ENCODE measurements at places on chromosomes 5 and 9. TPM values are rescaled to one million over a fixed set of nuclear protein-coding genes. Genes with fewer than 3 reads are reported as not detected.

- DNase-seq = no peak
Measured at GRCh38 chr5:420632-421286, 22.2 kb upstream of the EXOC3 start.

DNA sequence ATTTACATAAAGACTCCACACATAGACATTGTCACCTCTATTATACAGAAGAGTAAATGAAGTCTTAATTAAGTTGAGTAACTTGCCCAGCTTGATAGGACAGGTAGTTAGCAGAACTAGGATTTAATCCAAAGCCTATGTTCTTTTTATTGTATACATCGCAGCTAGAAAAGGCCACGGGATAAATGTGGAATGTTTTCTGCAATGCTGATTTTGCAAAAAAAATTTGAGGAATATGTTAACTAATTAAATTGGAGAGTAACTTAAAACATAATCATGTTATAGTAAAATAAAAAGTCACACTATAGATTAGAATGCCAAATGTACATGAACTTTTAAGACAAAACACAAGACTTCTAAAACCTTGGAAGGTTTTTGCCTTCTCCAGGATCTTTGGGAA is 41.1 kb downstream of the POLK start:
- DNase-seq = no peak

The TMEM252 gene
- not detected for total RNA-seq

DNA sequence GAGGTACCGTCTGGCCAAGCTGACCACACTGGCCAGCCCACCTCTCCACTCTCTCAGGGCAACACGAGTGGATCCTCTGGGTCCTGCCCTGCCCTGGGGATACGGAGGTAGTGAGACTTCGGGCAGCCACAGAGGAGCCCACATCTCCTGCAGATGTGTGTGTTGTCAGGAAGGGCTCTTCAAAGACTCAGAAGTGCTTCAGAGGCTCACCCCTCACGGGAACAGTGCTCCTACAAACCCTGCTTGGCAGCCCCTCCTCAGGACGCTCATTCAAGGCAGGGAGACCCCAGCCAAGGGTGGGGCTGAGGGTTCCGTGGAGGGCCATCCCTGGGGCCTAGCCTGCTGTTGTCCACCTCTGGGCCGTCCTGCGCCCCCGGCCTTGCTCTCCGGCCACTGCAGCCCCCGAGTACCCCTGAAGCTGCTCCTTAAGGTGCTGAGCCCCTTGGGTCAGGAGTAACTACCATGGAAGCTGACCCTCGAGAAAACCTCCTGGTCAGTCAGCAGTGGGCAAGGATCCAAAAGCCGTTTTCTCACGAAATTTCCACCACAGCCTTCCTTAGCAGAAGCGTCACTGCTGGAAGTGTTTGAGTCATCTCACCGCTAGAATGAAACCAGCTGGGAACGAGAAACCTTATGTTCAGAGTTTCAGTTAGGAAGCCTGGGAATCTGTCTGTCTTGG is 23.2 kb upstream of the LRRC14B start:
- no peak for DNase-seq

- no peak for DNase-seq
Measured at GRCh38 chr9:137293482-137294090, 8.5 kb downstream of the NRARP start.

DNA sequence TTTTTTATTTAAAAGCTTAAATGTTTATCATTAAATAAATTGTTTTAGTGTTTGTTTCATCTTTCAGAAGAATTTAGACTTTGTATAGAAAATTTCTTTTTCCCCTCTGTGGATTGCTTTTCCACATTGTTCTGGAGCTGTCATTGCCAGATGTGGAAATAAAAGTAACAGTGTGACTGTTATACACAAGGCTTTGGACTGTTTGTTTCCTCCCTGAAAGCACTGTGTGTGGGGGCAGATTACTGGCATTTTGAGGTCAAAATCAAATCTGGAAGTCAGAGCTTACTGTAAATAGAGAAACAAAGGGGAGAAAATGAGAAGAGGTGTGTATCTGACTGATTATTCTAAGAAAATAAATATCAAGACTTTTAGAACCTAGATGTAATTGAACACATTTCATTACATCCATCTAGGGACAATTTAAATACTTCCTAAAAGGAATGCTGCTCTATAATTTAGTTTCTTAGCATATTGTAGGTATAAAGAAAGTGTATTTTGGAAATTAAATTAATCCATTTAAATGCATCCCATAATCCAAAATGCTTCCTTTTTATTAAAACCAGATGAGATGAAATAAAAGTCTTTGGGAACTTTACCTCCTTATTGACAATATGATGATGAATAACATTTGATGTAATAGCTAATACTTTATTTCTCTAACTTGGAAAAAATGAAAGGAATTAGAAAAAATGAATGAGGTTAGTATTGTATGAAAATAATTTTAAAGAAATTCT is 51.9 kb downstream of the ERCC6L2 start:
- no peak for DNase-seq

DNA sequence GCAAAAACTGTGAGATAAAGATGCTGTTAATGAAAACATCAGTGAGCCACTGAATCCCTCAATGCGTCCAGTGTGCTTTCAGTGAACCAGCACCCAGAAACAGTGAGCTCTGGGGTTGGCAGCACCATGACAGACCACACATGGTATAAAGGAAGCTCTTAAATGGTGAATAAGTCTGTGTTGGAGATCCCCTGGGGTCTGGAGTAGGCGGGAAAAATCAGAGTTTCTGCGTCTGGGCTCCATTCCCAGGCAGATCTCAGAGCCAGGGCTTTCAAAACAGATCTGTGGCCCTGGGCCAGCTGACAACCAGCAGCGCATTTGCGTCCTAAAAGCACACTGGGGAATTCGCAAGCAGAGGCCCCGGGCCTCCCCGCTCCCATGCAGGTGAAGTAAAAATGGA is 233.5 kb downstream of the FRMD3 start:
- no peak for DNase-seq

- DNase-seq = no peak
Measured at GRCh38 chr9:105187781-105188180, 56.7 kb upstream of the SLC44A1 start.

The STOM gene
- 36.3 TPM for total RNA-seq

All from activated naive CD8-positive, alpha-beta T cell treated with anti-CD3 and anti-CD28 coated beads for 36 hours (primary cell).